Fibroblast of pulmonary artery (primary cell): ENCODE measurements at places on chromosomes 12 and 14.

GRCh38 chr12:49253033-49253623 lies 11.8 kb upstream of the TUBA1C start:
- DNase-seq = no peak

DNA sequence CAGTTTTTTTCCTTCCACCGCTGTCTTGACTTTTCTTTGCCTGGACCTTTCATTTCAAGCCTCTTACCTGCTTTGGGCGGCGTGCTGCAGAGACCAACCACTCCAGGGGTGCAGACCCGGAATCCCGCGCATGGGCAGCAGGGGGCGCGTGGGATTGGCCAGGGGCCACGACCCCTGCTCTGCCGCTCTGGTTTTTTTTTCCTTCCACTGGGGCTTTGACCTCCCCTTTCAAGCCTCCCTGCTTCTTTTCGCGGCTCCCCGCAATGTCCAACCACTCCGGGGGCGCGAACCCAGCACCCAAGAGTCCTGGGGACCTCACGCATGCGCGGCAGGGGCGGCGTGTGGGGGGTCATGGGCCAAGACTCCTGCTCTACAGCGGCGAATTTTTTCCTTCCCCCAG lies 325.1 kb downstream of the ALG10 start:
- no peak for DNase-seq

- peak; percentile 28 for DNase-seq
Observed at GRCh38 chr12:112599871-112600270, 181.1 kb downstream of the PTPN11 start.

- DNase-seq = no peak
Observed at GRCh38 chr12:131677699-131678098, 33.2 kb upstream of the SFSWAP start.

DNA sequence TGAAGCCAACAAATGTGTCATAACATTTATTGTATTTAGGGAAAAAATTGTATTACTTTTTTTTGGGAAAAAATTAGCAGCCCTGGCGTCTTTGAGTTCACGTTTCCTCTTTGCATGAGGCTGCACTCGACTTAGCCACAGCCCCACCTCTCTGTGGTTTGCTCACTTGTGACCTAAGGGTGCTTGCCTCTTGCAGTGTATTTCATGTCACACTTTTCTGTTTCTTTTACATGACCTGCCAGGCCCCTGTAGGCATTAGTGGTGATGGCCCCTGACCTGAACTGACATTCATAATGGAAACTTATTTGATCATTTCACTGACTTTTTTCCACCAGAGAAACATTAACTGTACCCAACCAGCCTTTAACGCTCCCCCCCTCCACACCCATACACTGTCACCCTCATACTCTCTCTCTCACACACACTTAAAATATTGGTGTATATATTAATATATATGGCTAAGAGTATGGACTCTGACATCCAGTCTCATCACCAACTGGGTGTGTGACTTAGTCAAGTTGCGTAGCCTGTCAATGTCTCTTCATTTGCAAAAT lies 122.9 kb downstream of the PRKCH start:
- no peak for DNase-seq

DNA sequence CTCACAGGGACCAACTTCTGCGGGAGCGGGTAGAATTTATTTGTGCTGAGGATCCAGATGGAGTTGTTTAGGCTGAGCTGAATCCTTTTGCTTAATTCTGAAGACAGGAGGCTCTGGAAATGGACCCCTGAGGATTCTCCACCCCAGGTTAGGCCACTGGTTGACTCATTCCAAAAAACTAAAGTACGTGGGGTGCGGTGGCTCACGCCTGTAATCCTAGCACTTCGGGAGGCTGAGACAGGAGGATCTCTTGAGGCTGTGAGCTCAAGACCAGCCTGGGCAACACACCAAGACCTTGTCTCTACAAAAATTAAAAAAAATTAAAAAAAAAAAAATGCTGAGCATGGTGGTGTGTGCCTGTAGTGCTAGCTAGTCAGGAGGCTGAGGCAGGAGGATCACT lies 76.3 kb upstream of the MAP1LC3B2 start:
- no peak for DNase-seq

DNA sequence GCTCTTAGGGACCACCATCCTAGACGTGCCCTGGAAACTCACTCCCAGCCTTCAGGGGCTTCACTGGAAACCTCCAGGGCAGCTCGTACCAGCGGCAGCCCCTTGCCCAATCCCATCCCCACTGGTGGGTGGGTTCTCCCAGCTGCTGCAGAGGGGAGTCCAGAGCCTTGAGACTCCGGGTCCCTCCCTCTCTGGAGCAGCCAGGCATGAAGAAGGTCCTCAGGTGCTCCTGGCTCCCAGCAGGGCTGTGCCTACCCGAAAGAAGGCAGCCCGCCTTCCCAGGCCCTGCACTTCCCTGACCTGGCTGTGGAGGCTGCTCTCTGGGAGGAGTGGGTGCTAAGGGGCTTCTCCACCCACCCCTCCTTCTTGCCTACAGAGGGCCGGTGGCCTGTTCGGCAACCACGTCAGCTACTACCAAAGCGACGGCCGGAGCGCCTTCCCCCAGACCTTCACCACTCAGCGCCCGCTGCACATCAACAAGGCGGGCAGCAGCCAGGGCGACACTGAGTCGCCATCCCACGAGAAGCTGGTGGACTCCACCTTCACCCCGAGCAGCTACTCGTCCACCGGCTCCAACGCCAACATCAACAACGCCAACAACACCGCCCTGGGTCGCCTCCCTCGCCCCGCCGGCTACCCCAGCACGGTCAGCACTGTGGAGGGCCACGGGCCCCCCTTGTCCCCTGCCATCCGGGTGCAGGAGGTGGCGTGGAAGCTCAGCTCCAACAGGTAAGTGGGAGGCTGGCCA lies 115.5 kb upstream of the FKBP4 start:
- no peak for DNase-seq

DNA sequence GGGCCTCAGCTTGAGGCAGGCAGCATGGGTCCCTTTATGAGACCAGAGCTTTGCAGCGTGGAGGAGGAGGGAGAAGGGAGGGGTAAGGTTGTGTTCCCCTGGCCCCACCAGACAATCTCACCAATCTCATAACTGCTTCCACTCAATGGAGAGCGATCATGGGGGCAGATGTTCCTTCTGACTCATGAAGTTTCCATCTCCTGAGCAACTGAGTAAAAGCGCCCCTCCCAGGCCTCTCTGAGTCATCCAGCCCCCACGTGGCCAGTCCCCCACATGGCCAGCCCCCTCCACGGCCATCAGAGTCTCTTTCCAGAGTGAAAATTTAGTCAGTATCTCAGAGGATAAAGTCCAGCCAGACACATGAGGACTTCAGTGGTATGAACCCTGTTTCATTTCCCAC lies 39.2 kb upstream of the PLXNC1 start:
- DNase-seq = peak; percentile 29

- DNase-seq = no peak
Observed at GRCh38 chr12:116918464-116918863, 7.7 kb downstream of the FBXW8 start.

- peak; percentile 70 for DNase-seq
Observed at GRCh38 chr14:20530771-20531571, 25.6 kb downstream of the RNASE10 start.

DNA sequence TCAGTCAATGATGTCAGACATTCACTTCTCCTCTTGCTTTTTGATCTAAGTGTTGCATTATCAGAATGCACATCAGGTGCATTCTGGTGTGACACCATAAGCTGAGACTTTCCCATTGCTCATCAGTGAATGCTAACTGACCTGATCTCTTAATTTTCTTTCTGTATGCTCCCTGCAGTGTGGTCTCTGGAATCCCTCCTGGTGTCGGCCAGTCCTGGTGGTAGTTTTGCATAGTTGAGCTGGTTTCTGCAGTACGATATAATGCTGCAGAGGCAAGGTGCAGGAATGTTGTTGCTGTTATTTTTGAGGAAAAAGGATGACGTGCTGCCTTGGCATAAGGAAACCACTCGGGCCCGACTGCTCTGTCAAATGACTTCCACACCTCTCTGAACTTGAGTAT lies 11.0 kb upstream of the SRP54 start:
- DNase-seq = no peak

DNA sequence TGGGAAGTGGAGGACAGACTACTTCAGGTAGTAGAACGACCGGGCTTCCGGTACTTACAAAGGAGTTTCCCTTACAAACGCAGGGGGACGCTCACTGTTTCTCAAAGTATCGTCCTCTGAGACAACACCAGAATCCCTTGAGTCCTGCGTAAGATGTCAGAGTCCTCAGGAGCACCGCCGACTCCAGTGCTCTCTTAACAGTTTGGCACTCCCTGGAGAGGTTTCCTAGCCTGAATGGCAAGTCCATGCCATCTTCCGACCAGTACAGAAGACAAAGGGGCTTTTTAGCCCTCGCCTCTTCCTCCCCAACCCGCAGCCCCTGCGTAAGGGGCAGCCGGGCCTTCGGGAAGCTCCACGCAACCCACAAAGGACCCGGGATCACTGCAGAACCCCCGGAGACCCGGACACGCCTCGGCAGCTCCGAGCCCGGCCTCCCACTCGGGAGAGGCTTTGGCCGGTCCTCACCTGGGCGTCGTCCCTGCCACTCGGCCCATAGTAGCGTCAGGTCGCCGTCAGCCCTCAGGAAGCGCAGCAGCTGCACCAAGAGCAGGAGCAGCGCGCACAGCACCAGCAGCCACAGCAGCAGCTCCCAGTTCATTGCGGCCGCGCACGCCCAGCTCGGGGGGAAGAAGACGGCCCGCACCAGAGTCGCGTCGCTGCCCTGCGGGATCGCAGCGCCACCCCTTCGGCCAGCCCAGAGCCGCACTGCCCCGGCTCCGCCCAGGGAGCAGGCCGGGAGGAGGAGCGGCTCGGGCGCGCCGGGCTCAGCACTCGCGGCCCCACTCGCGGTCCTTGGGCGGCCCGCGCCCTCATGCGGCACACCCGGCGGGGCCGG lies at the start of gene DHRS7:
Gene DHRS7, minus strand, starts transcription at position 687 of the 835 bp plus-strand sequence. Its CDS starts 89 bp downstream, at position 598.
- DNase-seq = peak; percentile 80

- DNase-seq = peak; percentile 15
Observed at GRCh38 chr12:84661786-84662185, 250.8 kb downstream of the SLC6A15 start.

- no peak for DNase-seq
Observed at GRCh38 chr12:5197656-5198055, 154.0 kb downstream of the KCNA5 start.

DNA sequence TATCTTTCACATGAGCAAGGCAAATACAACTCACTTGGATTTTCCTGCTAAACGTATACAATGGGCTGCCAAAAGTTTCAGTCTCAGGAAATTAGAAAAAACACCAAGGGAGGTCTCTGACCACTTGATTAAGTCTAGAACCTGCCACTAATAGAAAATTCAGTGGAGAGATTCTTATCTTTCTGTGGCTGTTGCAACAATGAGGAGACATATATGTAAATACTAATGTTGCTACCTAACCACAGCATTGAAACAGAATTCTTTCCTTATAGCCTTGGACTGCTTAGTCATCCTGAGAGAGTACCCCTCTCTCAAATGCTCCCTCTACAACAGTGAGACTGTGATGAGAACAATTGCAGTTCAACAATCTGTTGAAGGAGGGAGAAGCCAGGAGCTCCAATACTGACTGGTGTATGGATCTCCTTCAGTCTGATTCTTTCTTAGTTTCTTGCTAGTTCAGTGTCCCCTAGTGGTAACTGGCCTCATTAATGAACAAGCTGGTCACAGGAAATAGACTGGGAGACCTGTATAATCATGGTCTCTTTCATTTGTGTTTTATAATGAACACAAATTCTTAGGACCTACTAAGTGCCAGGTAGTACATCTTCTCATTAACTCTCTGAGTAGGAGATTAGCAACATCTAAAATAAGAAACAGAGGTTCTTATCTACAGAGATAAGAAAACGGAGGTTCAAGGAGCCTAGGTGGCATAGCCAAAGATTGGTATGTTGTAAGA lies 164.5 kb downstream of the SLC38A4 start:
- peak; percentile 96 for DNase-seq
